ENCODE measurements at places on chromosomes 2 and 18.

- no peak for DNase-seq
Measured at GRCh38 chr18:76442413-76443171, 52.5 kb downstream of the ZNF516 start.

- no peak for DNase-seq
Measured at GRCh38 chr2:151984424-151985083, 114.3 kb downstream of the CACNB4 start.

DNA sequence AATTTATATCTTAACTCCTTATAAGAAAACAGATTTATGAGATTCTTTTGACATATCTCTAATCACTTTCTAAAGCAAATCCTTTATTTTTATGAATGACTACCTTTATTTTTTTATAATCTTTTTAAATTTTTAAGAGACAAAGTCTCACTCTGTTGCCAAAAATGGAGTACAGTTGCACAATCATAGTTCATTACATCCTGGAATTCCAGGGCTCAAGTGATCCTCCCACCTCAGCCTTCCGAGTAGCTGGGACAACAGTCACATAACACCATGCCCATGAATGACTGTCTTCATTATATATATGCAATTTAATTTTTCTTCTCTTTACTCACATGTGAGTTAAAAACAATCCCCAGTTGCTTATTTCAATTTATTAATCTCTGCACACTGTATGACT, 21.7 kb downstream of the ACADL start:
- no peak for DNase-seq

DNA sequence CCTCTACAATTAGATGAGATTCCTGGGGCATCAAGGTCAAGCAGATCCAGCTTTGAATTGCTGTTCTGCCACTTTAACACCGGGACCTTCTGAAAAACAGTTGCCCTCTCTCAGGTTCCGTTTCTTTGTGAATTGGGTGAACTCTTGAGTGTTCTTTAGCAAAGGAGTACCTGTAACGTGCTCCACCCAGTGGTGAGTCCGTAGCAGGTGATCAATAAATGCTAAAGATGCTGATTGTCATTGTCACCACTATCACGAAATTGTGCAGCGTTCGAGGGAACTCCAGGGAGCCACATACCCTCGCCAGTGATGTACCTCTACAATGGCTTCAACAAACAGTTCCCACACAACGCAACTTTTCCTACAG, 81.9 kb downstream of the TCF7L1 start:
- peak; percentile 21 for DNase-seq

GRCh38 chr18:3595369-3596273, 145.6 kb downstream of the TGIF1 start:
- peak; percentile 63 for DNase-seq

GRCh38 chr2:168729455-168729854, 73.0 kb upstream of the NOSTRIN start:
- DNase-seq, result no peak

- DNase-seq, result no peak
Measured at GRCh38 chr2:141856215-141856919, 274.4 kb downstream of the LRP1B start.

DNA sequence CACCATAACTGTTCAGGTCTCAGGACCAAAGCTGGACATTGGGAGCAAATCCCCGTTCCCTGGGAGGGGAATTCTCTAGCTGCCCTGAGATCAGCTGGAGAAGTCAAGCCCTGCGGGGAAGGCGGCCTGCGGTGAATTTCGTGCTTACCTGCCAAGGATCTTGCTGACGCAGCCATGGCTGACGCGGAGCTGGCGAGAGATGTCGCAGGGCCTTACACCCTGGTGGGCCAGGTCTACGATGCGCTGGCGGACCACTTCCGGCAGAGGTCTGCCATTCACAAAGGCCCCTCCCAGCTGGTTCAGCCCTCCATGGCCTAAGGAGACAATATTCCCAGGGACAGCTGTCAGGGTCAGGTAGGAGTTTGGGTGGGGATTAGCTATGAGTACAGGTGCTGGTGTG, 32.1 kb downstream of the PAX8 start:
- no peak for DNase-seq

- DNase-seq, result no peak
Measured at GRCh38 chr2:181563101-181563692, 93.7 kb downstream of the CERKL start.

DNA sequence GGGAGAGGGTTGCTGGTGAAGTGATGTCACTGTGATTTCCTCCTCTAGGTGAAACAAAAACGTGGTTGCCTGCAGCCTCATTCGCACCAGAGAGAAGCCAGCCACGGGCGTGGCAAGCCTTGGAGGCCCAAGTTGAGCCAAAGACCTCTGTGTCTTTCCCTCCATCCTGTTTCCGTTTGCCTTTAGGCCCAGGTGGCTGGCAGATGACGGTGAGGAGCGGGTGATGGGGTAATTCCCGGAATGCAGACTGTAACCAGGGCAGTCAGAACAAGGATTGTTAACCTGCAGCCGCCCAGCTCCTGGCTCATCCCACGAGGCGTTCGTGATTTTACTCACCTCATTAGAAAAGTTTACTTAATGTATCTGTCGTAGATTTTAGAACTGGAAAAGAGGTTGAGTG, 14.4 kb downstream of the CTIF start:
- DNase-seq, result no peak

GRCh38 chr2:222561817-222562645, 93.9 kb downstream of the FARSB start:
- DNase-seq, result peak; percentile 28

GRCh38 chr2:24480245-24480644, 10.8 kb upstream of the NCOA1 start:
- no peak for DNase-seq

GRCh38 chr2:128304715-128305554, 13.7 kb downstream of the HS6ST1 start:
- no peak for DNase-seq

DNA sequence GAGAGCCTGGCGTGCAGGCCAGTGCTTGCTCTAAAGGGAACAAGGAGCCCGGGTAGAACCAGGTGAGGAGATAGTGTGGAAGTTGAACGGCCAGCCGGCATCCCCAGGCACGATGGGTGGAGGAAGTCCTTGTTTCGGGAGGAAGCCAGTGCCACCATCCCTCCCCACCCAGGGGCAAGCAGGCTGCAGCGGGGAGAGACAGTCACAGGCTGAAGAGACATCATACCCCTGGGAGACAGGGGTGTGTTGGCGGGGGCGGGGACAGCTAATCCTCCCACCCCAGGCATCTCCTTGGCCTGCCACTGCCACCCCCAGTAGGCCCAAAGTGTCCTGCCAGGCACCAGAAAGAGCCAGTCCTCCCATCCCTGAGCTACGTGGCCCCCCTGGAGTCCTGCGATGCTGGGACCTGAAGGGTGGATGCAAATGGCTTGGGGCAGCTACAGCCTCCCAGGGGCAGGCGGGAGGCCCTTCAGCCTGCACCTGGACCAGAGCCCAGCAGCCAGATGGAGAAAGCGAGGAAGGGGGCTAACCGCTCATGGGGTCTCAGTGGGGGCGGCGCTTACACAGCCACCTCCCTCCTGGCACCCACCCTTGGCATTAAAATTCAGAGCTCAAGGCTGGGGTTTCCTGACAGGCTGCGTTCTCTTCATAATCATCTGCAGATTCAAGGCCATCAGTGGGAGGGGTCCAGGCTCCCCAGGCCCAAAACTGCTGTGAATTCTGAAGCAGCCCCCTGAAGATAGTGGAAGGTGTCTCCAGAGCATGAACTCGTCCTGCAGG, 14.8 kb upstream of the GPR55 start:
- DNase-seq, result no peak

DNA sequence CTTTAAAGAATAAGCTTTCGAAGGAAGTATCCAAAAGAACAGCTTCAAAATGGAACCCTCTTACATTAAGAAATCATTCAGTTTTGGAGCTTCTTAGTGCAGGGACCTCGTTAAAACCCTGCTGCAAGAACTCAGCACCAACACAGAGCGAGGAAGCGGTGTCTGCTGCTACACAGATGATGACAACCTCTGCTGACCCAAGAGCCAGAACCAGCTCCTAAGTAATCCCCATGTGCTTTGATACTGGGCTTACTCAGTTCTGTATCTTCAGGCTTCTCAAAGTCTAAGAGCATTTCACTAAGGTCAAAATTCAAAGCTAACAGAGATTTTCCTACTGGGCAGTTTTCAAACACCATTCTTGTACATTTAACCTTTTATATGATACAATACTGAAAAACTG, 194.6 kb downstream of the STK39 start:
- DNase-seq, result no peak

GRCh38 chr2:182866461-182867406, at the start of gene FRZB:
TSS of gene FRZB (minus strand) at chr2:182866637. CDS start at chr2:182866552, 85 bp downstream.
- no peak for DNase-seq

GRCh38 chr2:237060534-237061312, 25.0 kb upstream of the COPS8 start:
- peak; percentile 48 for DNase-seq

- peak; percentile 57 for DNase-seq
Measured at GRCh38 chr2:120885749-120886148, 150.1 kb downstream of the GLI2 start.

DNA sequence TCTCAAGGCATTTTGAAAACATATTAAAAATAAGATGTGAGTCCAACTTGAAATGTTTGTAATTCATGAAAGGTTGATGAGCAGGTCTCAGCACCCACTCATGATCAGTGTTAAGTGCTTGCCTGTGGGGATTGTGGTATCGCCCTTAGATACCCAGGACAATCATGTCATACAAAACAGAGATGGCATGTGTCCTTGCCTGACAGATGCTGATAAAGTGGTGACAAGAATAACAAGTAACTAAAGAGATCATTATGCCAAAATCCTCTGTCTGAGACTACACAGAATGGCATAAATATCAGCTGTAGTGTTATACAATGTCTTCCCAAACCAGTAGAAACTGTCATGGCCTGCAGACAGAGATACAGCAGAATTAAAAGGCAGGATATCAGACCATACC, 930.3 kb downstream of the SUCLG1 start:
- no peak for DNase-seq

- DNase-seq, result peak; percentile 54
Measured at GRCh38 chr18:59697236-59697932, at the start of gene CCBE1. TSS of gene CCBE1 (minus strand) at chr18:59697423.

DNA sequence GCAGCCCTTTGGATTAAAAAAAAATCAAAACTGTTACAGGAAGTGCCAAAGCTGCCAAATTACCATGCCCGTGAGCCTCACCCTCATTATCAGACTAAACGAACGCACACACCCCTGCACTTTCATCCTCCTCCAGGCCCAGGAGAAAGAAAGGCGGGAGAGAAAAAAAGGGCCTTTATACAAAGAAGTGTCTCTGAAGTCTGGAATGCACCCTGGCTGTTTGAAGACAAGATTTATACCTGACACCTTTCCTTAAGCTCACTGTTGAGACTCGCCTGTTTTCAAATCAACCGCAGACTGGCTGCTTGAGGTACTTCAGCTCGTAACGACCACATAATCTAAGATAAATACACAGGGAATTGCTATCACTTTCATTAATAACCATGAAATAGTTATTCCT, 31.0 kb downstream of the EDAR start:
- no peak for DNase-seq

- no peak for DNase-seq
Measured at GRCh38 chr2:191462370-191462769, 215.6 kb upstream of the NABP1 start.

DNA sequence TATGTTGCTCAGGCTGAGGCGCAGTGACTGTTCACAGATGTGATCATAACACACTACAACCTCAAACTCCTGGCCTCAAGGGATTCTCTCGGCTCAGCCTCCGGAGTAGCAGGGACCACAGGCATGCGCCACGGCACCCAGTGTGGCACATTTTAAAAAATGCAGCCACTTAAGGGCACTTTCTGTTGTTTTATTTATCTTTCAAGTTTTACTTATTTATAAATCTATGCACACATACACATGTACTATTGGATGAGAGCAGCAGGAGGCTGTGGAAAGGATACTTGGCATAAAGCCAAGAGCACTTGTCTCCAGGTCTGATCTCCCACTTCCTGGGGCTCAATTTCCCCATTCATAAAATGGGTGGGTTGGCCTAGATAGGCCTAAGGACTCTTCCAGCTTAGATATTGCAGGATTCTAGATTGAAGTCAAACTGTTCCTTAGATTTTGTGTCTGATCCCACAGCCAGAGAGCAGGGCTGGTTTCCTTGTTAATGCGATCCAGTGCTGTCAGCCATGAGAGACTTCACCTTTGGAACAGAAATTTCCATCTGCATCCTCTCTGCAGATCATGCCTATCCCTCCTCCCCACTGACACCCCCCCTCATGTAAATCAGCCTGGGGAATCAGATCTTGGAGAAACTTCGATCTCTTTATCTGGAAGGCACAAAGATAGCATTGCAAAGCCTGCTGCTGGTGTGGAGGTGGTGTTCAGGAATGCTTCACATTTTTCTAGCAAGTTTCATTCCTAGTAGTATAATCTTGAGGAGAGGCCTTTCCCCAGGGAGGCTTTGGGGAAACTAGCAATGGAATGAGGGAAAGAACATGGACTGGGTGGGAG, 24.7 kb downstream of the PCBP1 start:
- DNase-seq, result no peak

- DNase-seq, result peak; percentile 63
Measured at GRCh38 chr2:85578243-85579180, 1.1 kb downstream of the VAMP8 start.

DNA sequence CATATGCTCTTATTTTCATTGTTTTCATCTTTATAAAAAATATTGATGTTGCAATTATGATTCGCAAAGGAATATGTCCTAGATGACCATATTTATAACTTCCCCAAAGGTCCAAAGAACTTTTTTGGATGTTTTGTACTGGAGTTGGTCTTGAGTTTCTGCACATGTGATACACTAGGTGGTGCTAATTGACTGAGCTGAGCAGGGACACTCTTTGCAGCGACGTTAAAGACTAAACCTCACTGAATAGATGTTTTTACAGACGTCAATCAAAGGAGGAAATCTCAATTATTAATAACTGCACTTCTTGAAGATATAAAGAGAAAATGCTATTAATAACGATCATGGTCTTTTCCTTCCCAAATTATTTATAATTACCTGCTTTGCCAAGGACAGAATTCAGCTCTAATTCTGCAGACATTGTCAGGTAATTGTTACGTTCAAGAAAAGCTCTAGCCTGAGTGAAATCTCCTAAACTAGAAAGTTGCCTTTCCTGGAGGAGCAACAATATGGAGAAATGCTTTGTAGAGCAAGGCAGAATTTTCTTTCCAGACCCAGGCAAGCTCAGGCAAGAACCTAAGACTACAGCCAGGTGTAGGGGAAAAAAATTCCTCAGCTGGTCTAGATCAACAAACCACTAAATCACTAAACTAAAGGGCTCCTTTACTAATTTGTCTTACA, 119.3 kb upstream of the RBBP8 start:
- DNase-seq, result peak; percentile 26

GRCh38 chr2:230209422-230210051, 10.2 kb downstream of the SP110 start:
- no peak for DNase-seq

- no peak for DNase-seq
Measured at GRCh38 chr2:191933307-191934105, 86.6 kb upstream of the CAVIN2 start.

DNA sequence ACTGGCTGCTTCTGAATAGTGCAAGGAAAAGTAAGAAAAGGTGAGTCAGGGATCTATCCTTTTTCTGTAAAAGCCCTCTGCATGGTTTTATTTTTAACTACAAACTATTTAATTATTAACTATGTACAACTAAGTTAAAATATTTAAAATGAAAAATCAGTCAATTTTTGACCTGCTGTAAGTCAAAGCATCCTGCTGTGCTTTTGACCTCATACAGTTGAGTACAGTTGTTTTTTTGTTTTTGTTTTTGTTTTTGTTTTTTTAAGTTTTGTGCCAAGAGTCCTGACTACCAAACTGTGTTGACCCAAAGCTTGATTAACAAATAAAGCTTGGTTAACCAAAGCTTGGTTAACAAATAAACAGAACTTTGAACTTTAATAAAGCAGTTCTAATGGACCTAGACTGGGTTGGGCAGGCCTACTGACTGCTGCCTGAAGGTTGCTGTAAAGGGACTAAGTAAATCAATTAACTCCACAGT, at the start of gene ACMSD:
TSS of gene ACMSD (plus strand) at position 474 of the 478 bp plus-strand sequence. CDS start 67 bp downstream, outside the sequence.
- DNase-seq, result no peak

GRCh38 chr2:8857709-8858108, 20.3 kb upstream of the KIDINS220 start:
- no peak for DNase-seq

All from RPMI8226 (cell line).